ENCODE measurements at places on chromosomes 7 and 10. TPM values are rescaled to one million over a fixed set of nuclear protein-coding genes. Genes with fewer than 3 reads are reported as not detected.

Gene TMEM130
- 1.5 TPM for total RNA-seq

Gene TMEM140
- 4.8 TPM for total RNA-seq

Gene DENND2A
- 9.2 TPM for total RNA-seq

Gene UNCX
- total RNA-seq: not detected

- no peaks in the 10 kb centered on the region for H3K27me3 ChIP-seq
- no peak overlapping the region for H3K4me3 ChIP-seq
- peaks cover 17% of the 10 kb centered on the region for H3K4me1 ChIP-seq
- peak; percentile 71 for DNase-seq
- H3K27ac ChIP-seq: peak overlapping the region; percentile 77
These were observed 2.4 kb upstream of the PKD1L1 start for GRCh38 chr7:47950714-47951113.

DNA sequence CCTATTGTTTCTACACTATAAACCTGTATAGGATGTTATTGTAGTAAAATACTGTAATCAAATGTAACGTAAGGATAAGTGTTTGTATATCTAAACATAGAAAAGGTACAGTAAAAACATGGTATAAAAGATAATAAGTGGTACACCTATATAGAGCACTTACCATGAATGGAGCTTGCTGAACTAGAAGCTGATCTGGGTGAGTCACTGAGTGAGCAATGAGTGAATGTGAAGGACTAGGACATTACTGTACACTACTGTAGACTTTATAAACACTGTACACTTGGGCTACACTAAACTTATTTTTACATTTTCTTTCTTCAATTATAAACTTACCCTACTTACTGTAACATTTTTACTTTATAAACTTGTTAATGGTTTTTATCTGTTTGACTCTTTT, 732.9 kb upstream of the LRRN3 start:
- DNase-seq: no peak
- H3K27ac ChIP-seq: no peak overlapping the region
- no peaks in the 10 kb centered on the region for H3K36me3 ChIP-seq
- H3K27me3 ChIP-seq: no peaks in the 10 kb centered on the region

GRCh38 chr10:29620112-29620690, 14.6 kb downstream of the SVIL start:
- H3K27me3 ChIP-seq: no peaks in the 10 kb centered on the region
- DNase-seq: no peak
- H3K4me1 ChIP-seq: peaks cover 12% of the 10 kb centered on the region
- peak overlapping the region; percentile 91 for H3K27ac ChIP-seq
- no peaks in the 10 kb centered on the region for H3K36me3 ChIP-seq
- H3K4me3 ChIP-seq: no peak overlapping the region

- no peak overlapping the region for H3K27ac ChIP-seq
- DNase-seq: no peak
- H3K27me3 ChIP-seq: peaks cover 30% of the 10 kb centered on the region
These were observed 16.0 kb upstream of the SLC18A2 start for GRCh38 chr10:117224881-117225280.

DNA sequence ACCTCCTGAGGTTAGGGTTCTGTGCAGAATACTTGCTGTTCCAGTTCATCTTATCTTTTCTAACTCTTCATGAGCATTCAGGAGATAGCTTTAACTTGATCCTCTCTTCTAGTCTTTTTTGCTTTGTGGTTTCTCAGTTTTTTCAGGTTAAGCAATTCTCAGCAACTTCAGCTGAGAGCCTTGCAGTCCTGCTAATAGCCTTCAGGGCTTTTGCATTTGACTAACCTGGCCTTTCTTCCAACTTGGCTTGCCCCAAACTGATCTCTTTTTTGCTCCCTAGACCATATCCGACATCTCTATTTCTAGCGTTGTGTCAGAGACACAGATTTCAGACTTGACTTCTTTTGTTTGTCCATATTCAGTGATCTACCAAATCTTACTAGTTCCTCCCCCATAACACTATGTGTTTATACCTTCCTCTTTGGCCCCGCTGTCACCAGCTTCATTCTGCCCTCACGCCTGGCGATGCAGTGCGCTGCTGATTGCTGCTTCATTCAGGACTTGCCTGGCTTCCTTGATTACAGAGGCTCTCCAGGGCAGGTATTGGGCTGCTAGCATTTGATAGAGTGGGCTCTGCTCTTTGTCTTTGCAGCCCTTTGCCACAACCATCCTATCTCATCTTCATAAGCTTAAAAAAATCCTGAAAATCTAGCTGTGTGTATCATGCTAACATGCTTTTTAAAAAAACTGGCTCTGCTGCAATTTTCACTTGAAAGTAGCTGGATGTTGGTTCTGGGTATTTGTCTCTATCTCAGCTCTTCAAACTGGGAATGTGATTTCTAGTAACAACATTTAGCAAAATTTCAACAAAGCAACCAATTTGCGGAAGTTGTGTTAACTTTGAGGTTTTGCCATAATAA, 9.6 kb downstream of the CUL1 start:
- H3K4me3 ChIP-seq: no peak overlapping the region
- no peaks in the 10 kb centered on the region for H3K36me3 ChIP-seq
- H3K27ac ChIP-seq: no peak overlapping the region
- peaks cover 79% of the 10 kb centered on the region for H3K4me1 ChIP-seq
- H3K27me3 ChIP-seq: no peaks in the 10 kb centered on the region
- DNase-seq: no peak

DNA sequence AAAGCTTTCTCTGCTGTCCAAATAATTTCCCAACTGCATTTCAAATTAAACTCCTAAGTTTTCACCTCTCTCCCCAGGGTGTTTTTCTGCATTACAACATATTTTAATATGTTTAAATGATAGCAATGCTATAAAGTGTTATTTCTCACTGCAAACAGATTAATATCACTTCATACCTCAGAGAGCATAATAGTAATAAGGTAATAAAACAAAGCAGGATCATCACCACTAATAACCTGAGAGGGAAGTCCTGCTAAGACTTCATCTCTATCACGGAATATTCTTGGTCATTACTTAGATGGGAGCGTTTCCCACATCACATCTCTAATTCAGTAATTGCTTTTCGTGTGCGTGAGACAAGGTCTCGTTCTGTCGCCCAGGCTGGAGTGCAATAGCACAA, 168.8 kb downstream of the PARD3 start:
- no peaks in the 10 kb centered on the region for H3K36me3 ChIP-seq
- no peak overlapping the region for H3K4me3 ChIP-seq
- no peak overlapping the region for H3K27ac ChIP-seq
- no peaks in the 10 kb centered on the region for H3K27me3 ChIP-seq

DNA sequence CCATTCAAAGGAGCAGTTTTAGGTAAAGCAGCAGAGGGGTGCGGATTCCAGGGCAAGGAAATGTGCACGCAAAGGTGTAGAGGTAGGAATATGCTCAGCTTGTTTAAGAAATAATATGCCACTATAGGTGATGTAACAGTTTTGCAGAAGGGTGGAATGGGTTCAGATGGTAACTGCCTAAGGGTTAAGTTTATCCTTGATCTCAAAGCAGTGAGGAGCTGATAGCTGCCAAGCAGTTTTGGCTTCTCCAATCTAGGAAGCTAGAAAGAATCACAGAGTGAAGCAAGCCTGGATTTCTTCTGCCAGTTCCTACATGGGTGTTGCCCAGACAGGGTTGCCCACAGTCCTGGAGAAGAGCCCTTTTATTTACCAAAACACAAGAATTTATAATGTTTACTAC, 6.0 kb downstream of the ACADSB start:
- no peaks in the 10 kb centered on the region for H3K36me3 ChIP-seq
- no peaks in the 10 kb centered on the region for H3K4me1 ChIP-seq
- no peaks in the 10 kb centered on the region for H3K27me3 ChIP-seq

DNA sequence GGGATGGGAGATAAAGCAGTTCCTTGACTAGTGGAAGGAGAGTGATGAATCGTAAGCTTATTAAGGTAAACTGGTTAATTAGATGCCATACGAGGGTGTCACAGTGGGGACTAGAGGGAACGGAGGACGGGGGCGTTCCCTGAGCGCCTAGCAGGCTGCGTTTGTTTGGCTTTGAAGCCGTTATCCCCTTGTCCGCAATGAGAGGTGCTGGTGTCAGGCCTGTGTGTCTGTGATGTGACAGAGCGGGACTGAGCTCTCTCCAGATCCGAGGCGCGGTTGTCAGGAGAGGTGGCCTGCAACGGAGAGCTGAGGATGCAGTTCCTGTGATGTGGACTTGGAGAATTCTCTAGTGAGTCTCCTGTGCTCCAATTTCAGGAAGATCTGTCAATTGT, 60.0 kb upstream of the PRPS1L1 start:
- H3K4me1 ChIP-seq: no peaks in the 10 kb centered on the region
- peaks cover 36% of the 10 kb centered on the region for H3K27me3 ChIP-seq
- H3K4me3 ChIP-seq: peak overlapping the region; percentile 64
- peak overlapping the region; percentile 21 for H3K27ac ChIP-seq

Data from transverse colon (tissue), 4 donors.